Uterine smooth muscle cell (primary cell): ENCODE measurements at places on chromosomes 11 and 22. TPM values are rescaled to one million over a fixed set of nuclear protein-coding genes. Genes with fewer than 3 reads are reported as not detected.

Gene TRIM22
- total RNA-seq: 46.7 and 73.4 TPM in 2 replicates

Gene FAR1
- 73.1 and 85.1 TPM in 2 replicates for total RNA-seq

Gene KRTAP5-9
- not detected in 2 replicates for total RNA-seq

Gene TUBA8
- 0.33 and 0.62 TPM in 2 replicates for total RNA-seq

Gene OR5A1
- total RNA-seq: not detected in 2 replicates

Gene CD6
- not detected in 2 replicates for total RNA-seq

Gene OOSP1
- total RNA-seq: not detected in 2 replicates

Gene DERL3
- 0.44 and 2.0 TPM in 2 replicates for total RNA-seq

Gene C11orf52
- 0.11 and 0.25 TPM in 2 replicates for total RNA-seq

Gene SPDYC
- total RNA-seq: not detected in 2 replicates

Gene KCNJ1
- under 0.01 TPM in 1 of 2 replicates, not detected in the other for total RNA-seq

Gene MS4A3
- not detected in 2 replicates for total RNA-seq

Gene UPK3A
- not detected in 2 replicates for total RNA-seq

Gene CBLIF
- not detected in 2 replicates for total RNA-seq

Gene KIF18A
- 9.0 and 40.0 TPM in 2 replicates for total RNA-seq

Gene SERPIND1
- not detected in 2 replicates for total RNA-seq

Gene CELSR1
- 1.9 and 5.4 TPM in 2 replicates for total RNA-seq

Gene E2F8
- total RNA-seq: 0.25 and 2.0 TPM in 2 replicates

Gene MN1
- total RNA-seq: under 0.01 and 0.11 TPM in 2 replicates

Gene SCN4B
- not detected in 2 replicates for total RNA-seq

Gene BSCL2
- 37.4 and 39.5 TPM in 2 replicates for total RNA-seq

Gene CHRNA10
- 0.66 and 0.75 TPM in 2 replicates for total RNA-seq

Gene CCDC87
- total RNA-seq: 0.11 and 0.25 TPM in 2 replicates

Gene DHCR7
- 73.9 and 131 TPM in 2 replicates for total RNA-seq

Gene TMEM151A
- total RNA-seq: under 0.01 and 0.11 TPM in 2 replicates

Gene CHCHD10
- 0.33 and 1.00 TPM in 2 replicates for total RNA-seq

Gene APOL1
- 9.8 and 21.5 TPM in 2 replicates for total RNA-seq

Gene MRGPRX1
- total RNA-seq: not detected in 2 replicates

Gene LRRC32
- total RNA-seq: 7.5 and 35.9 TPM in 2 replicates

Gene MB
- not detected in 2 replicates for total RNA-seq

Gene KAT5
- 44.0 and 51.5 TPM in 2 replicates for total RNA-seq

Gene TEX54
- total RNA-seq: not detected in 2 replicates

Gene CYTH4
- total RNA-seq: 0.12 and 0.33 TPM in 2 replicates

Gene TTC36
- total RNA-seq: 0.22 and 0.87 TPM in 2 replicates
